Uterus (tissue), 4 donors: ENCODE measurements at places on chromosomes 5 and 9.

DNA sequence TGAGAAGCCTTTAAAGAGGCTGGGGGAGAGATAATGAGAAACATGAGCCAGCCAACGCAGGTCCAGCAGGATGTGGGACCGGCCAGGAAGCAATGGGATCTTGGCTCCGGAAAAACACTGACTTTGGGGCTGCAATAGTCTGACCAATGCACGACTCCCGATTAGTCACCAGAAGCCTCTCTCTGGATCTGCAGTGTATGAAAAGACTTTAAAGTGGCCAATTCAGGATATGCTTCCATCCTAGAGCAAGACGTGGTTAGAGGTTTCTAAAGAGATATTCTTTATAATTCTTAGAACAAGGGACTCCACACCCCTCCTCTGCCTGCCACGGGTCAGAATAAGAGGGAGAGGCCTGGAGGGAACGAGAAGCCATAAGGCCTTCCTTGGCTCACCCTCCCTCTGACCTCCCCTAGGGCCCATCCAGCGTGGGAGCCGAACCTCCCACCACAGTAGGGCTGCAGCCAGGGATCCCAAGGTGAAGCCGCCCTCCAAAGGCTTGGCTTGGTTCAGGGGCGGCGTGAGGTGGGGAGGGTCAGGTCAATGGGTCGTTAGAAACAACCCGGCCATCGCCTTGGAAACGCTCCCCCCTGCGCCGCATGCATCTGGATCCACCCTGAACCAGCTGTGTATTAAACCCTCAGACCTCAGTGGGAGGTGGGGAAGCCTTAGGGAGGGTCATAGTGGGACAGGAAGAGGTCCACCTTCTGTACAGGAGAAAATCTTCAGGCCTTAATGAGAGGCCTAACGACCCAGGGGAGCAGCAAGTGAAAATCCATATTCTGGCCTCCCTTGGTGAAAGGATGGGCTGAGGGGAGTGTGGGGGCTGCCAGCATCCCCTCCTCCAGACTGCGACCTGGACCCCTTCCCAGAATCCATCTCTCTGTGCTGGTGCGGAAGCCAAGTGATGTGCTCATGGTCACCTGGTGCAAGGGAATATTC, 11.1 kb downstream of the FGF1 start:
- peak; percentile 70 for DNase-seq

GRCh38 chr5:90843443-90843842, 284.8 kb downstream of the ADGRV1 start:
- no peak for DNase-seq

DNA sequence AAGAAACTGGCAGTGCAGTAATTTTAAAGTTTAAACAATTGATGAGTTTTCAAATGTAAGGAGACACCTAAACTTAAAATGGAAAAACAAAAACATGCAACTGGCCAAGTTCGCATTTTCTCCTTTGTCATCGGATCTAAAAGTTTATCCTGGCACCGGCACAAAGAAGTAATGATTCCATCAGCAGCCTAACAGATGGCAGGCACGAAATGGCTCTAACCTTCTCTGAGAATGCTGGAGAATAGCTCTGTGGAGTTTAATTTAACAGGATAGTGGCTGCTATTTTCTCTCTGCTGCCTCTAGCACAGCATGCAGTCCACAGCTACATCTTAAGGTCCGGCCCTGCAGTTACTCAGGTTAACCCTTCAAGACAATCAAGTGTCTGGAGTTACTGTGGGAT, 82.2 kb downstream of the PRELID2 start:
- no peak for DNase-seq

DNA sequence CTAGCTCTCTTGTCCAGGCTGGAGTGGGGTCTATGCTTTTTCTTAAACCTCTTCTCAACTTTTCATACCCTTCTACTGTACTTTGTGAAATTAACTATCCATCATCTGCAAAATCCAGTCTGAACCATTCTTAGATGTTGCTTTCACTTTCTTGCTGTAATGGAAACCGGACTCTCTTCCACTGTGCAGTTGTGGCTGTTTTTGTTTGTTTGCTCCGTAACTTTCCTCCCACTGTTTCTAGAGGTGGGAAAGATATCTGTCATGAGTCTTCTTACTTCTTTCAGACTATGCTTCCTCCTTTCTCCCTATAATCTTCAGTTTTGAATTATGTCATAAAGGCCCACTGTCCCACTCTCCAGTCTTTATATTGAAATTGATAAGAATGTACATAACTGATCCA, 6.5 kb downstream of the TNPO1 start:
- no peak for DNase-seq

DNA sequence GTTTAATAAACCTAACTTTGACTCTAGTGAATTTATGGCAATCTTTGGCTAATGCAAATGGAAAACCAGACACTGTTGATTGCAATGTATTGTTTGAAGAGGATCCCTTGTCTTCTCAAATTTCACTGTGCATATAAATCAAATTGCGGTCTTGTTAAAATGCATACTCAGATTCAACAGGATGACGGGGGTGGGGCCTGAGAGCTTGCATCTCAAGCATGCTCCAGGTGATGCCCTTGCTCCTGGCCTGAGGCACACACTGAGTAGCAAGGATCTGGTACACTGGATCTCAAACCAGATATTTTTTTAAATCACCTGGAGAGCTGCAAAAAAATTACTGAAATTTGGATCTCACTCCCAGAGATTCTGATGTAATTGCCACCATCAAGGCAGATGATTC, 463.7 kb downstream of the DNAH5 start:
- DNase-seq, result no peak

GRCh38 chr9:2231829-2232228, 216.7 kb downstream of the SMARCA2 start:
- peak; percentile 74 for DNase-seq

- no peak for DNase-seq
These were observed 78.0 kb upstream of the TGFBR1 start for GRCh38 chr9:99026956-99027298.

- DNase-seq, result no peak
These were observed 10.9 kb upstream of the MRPS30 start for GRCh38 chr5:44797841-44798240.

DNA sequence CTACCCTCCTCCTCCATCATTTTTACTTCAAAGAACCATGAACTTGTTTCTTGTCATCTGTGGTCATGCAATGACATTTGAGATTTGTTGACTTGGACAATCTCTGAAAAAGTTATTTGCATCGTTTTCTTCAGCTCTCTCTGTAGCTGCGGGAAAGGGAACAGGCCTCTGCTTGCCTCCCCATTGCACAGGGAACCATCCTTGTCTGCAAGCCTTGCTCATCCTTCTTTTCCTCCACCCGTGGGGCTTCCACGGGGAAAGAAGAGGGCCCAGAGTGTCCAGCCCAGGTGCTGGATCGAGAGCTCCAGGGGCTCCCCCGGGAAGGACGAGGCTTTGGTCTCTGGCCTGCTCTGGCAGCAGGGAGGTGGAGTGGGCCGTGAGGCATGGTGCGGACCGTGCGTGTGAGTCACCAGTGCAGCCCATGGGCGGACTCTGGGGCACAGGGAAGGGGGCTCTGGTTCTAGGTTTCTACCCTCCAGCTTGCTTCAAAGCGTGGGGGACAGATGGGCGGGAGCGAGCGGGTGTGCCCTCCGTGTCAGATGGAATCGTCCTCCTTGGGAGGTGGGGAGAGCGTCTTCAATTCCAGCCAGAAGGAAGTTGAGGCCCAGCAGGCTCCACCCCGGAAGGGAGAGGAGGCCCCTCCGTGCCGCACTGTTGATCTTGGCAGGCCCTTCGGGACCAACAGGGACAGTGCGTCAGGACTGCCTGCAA, 6.0 kb upstream of the IRX4 start:
- DNase-seq, result no peak

- DNase-seq, result no peak
These were observed 100.9 kb downstream of the ATP10B start for GRCh38 chr5:160750938-160751657.

- no peak for DNase-seq
These were observed 45.9 kb upstream of the CDH18 start for GRCh38 chr5:20033881-20034280.

DNA sequence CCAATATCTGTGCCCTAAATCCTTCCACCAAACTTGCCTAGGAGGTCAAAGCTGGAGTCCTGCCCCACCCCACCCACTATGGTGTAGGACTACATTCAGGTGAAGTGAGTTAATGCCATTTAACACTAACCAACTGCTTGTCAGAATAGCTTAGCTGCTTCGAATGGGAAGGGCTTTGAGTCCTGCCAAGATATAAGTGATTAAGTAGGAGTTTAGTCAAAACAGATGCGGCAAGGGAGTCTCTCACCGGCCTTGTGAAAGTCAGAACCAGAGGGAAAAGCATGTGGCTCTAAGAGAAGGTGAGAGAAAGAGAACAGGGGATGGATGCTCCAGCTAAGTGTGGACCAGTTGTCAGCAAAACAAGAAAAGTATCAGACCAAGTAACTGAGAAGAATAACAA, 132.6 kb downstream of the SPOCK1 start:
- DNase-seq, result no peak

DNA sequence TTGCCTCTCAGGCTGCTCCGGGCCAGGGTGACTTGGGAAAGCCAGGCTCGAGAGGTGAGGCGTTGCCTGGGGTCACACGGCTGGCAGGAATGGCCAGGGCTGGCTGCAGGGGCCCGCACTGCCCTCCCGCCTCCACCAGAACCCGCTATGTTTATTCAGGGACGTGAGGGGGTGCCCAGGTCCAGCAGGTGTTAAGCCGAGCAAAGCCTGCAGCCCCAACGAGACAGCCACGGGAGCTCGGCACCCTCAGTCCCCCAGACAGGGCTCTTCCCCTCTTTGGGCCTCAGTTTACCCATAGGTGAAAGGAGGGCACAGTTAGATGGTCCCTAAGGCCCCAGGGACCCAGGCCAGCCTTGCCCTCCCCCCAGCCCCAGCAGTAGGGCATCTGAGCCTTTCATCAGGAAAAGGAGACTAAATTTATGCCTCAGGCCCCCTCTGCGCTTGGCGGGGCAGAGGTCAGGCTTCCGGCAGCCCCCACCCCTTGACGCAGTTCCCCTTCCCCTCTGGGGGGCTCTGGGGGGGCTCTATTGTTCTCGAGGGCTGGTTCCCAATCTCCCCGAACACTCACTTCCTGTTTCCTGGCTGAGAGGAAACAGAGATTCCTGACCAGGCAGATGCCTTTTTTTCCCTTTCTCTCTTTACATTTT, 7.1 kb upstream of the EGFL7 start:
- peak; percentile 70 for DNase-seq

DNA sequence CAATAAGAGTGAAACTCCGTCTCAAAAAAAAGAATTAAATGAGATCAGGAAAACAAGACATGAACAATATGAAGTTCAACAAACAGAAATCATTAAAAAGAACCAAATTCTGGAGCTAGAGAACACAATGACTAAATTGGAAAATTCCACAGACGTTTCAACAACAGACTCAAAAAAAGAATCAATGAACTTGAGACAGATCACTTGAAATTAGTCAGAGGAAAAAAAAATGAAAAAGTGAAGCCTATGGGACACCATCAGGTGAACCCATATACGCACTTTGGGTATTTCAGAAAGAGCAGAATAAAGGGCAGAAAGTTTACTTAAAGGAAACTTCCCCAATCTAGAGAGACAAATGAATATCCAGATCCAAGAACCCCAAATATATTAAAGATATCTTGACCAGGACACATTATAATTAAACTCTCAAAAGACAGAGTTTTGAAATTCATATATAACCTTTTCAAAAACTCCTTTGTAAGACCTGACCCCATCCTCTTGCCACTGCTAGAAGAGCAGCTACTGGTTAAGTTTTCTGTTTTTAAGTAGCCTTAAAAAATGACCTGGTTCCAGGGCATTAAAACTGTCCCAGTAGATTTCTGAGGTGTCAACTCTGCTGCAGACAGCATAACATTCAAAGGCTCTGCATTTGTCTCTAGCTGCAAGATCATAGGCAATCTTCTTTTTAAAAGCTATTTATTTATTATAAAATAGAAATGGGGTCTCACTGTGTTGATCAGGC, 7.7 kb upstream of the MATR3 start:
- DNase-seq, result no peak
